ENCODE measurements at places on chromosomes 3 and 15.
A peak's percentile ranks its signal among the peaks of the same experiment; 100 is the strongest.

GRCh38 chr15:77513226-77513625, 92.5 kb downstream of the HMG20A start:
- DNase-seq = no peak

- DNase-seq = no peak
Measured at GRCh38 chr3:57911593-57911992, 96.6 kb upstream of the FLNB start.

GRCh38 chr15:65384505-65384894, 6.7 kb upstream of the IGDCC3 start:
- DNase-seq = no peak

GRCh38 chr15:56052395-56053045, 59.1 kb upstream of the NEDD4 start:
- DNase-seq = peak; percentile 15

- DNase-seq = peak; percentile 33
Measured at GRCh38 chr3:13229273-13229949, 156.2 kb upstream of the IQSEC1 start.

- no peak for DNase-seq
Measured at GRCh38 chr3:47296562-47297302, 14.0 kb downstream of the KLHL18 start.

DNA sequence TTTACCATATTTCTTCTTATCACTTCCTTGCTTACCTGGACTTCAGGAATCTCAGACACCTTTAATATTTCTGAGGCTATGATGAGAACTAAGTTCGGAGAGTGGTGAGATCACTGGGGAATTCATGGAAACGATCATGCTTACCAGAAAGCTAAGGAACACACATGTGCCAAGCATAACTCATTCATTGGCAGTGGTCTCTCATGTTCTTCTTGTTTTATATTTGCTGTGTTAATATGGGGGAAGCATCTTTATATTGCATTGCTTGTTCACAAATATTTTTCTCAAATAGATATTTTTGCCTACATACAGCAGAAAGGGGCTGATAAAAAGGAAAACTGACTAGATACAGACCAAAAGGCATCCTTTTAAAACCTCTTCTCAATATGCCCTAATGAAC, 55.8 kb downstream of the COL6A6 start:
- DNase-seq = no peak

DNA sequence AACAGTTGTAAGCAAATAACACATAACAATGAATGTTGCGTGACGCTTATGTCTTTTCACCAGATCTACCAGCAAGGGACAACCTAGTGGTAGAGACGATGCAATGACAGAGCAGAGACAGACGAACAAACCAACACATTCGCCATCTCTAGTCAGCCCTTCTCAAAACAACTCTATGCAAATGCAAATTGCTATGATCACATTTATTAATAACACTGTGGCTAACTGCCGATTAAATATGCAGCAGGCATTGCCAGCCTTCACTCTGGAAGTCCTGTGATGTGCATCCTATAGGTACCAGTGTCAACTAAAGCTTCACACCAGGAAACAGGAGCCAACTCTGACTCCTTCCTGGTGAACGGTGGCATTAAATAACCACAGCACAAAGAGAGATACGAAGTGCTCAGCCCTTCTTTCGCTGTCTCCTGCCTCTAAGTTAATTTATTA, 94.2 kb downstream of the FOXP1 start:
- DNase-seq = no peak

DNA sequence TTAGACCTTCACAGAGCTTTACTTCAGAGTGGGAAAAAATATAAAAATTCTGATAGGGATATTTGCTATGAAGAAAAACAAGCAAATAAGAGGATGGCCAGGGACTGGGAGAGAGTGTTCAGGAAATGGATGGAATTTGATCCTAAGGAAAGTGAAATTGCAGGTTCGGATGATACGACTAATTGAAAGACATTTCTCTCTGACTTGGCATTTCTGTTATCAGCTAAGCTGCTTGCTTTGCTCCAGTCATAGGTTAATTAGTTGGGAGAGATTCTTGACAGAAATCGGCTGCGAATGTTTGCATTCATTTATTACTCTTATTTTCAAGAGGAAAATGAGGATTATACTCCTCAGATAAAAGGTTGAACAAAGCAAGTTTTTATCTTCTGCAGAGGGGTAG, 808.7 kb upstream of the NECTIN3 start:
- no peak for DNase-seq

DNA sequence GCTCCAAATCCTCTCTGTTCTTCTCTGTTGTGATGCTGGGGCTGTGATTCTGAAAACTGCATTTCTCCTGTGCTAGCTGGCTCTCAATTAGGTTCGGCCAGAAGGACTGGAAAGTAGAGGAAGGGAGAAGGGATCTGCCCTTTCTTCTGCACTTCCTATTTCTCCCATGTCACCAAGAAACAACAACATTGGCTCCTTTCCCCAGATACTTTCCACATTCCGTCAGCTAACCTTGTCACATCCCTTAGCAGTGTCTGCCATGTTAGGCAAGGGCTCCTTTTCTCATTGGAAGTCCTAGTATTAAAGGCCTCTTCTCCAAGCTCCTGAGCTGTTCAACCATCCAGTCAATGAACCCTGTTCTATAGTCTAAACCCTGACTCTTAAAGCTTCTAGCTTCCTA, 171.1 kb downstream of the ZNF621 start:
- no peak for DNase-seq

- no peak for DNase-seq
Measured at GRCh38 chr3:192408007-192408646, 319.2 kb downstream of the FGF12 start.

DNA sequence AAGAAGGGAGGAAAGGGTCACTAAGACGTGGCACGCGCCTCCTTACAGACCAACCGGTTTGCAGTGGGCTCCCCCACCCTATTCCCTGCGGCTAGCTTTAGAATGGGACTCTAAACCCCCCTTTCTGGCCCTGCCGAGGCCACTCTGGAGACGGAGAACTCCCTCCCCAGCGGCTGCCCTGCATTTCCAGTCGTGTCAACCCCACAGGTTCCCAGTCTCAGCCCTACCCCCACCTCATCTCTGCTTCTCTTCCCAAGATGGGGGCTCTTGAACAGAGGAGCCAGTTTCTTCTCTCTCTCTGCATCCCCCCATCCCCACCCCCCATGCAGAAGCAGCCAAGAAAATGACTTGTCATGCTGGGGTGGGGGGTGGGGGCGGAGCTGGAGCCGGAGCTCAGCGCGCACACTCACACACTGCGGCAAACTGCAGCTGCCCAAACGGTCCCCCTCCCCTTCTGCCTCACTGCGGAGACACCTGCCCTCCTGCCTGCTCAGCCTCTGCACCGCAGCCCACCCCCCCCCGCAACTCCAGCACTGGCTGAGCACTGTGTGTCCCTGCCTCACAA, 871 bp downstream of the MAP1A start:
- DNase-seq = peak; percentile 74

- DNase-seq = no peak
Measured at GRCh38 chr15:27701956-27702355, 397.2 kb downstream of the OCA2 start.

DNA sequence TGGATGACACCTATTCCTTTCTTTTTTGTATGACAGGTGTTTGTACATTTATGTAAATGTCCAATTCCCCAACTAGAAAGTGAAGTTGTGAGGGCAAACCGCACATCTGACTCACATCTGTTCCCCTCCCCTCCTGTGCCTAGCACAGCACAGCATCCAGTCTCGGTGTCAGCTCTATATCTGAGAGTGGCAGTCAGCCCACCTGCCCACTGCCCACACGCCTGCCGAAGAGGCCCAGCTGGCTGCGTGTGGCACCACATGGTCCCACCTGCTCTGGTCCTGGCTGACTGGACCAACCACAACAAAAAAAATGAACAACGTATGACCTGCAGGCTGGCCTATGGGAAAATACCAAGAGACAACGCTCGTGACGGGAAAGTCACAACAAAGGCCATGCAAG, 62.8 kb downstream of the XXYLT1 start:
- no peak for DNase-seq

DNA sequence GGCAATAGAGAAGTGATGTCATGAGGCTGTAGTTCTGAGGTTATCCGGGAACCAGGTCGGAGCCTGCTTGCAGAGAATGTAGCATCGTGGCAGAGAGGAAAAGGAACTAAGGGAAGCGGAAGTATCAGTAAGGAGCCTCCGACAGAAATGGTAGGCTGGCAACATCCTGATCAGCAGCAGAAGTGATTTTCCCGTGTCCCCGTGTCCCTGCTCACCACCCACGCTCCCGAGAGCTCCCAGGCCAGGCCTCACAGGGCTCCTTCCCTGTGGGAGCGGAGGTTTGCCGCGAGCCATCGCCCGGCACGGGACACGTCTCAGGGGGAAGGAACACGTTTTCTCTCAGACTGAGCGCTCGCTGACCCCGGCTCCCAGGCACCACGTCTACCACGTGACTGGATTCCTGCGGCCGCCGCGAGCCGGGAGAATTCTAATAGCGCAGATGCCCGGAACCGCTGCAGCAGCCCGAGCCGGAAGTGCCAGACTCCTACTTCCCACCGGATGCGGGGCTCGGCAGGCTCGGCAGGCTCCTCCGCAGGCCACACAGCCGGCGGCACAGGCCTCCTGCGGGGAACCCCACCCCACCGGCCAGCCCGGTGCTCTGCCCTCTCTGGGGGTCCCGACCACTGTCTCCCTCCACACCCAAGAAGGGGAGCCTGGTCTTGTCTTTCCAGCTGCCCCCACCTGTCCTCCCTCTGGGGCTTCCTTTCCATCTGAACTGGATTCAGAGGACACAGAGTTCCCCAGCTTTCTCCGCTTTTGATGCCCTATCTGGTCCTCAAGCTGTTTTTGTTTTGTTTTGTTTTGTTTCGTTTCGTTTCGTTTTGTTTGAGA, 99.3 kb downstream of the BDH1 start:
- no peak for DNase-seq

- no peak for DNase-seq
Measured at GRCh38 chr15:98776607-98777281, 128.4 kb downstream of the IGF1R start.

DNA sequence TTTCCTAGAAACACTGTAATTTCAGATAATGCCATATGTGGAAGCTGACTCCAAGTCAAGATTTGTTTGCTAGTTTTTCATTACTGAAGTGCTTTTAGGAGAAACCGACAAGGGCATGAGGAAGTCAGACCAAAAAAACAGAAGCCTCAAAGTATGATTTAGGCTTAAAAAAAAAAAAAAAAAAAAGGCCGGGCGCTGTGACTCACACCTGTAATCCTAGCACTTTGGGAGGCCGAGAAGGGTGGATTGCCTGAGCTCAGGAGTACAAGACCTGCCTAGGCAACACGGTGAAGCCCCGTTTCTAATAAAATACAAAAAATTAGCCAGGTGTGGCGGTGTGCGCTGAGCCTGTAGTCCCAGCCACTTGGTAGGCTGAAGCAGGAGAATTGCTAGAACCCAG, 11.6 kb downstream of the RPL15 start:
- no peak for DNase-seq

GRCh38 chr3:138099417-138099816, 16.0 kb downstream of the DZIP1L start:
- no peak for DNase-seq

DNA sequence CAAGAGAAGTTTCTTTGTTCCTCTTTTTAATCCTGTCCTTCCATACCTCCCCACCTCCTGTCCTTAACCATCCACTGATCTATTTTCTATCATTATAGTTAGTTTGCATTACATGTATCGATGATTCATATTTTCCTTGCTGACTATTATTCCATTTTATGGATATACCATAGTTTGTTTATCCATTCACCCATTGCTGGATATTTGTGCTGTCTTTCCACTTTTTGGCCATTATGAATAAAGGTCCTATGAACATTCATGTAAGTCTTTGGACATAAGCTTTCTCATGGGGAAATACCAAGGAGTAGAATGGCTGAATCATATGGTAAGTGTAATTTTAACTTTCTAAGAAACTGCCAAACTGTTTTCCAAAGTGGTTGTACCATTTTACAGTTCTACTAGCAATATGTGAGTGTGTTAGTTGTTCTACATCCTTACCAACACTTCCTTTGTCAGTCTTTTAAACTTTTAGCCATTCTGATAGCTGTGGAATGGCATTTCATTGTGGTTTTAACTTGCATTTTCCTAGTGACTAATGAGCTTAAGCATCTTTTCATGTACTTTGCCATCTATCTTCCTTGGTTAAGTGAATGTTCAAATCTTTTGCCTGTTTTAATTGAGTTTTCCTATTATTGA, 11.7 kb downstream of the ATP6V1A start:
- DNase-seq = no peak

DNA sequence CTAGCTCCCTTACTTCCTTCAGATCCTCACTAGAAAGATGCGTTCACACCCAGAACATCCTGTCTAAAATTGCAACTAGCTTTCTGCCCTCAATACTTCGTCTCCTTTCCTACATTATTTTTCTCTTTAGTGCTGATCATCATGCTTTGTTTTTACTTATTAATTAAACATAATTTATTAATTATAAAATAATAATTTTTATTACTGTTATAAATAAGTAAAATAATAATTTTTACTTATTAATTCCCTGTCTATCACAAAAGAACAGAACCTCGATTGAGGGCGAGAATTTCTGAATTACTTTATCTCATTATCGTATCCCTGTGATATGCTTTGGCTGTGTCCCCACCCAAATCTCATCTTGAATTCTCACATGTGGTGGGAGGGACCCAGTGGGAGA, 41.3 kb downstream of the GOLIM4 start:
- DNase-seq = no peak

- no peak for DNase-seq
Measured at GRCh38 chr3:74916696-74917095, 302.2 kb upstream of the CNTN3 start.

- no peak for DNase-seq
Measured at GRCh38 chr3:197811343-197811742, 20.3 kb downstream of the LRCH3 start.

DNA sequence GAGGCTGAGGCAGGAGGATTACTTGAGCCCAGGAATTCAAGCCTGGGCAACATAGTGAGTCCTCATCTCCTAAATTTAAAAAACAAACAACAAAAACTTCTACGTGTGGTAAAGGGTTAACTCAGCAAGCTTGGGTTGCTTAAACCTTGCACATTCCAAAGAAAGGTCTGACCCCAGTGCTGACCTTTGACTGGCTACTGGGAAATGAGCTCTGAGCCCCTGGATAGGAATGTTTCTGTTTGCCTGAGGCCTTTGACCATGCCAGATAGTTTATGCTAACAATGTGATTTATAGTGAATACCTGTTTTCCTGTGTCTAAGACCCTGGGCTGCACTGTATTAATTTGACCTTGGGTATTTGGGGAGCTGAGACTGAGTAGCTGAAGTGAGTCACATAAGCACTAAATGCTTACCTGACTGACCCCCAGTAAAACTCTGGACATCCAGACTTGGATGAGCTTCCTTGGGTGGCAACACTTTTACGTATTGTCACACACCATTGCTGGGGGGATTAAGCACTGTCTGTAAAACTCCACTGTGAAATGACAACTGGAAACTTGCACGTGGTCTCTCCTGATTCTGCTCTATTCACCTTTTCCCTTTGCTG, 20.7 kb downstream of the TCAIM start:
- no peak for DNase-seq

GRCh38 chr15:76667943-76668715, 237.0 kb downstream of the SCAPER start:
- no peak for DNase-seq

GRCh38 chr3:157392104-157392503, 44.5 kb upstream of the PTX3 start:
- no peak for DNase-seq
